Activated gamma-delta T cell treated with anti-CD3 and anti-CD28 coated beads, Interleukin-2, amount 50 U/mL, for 16 hours (primary cell): ENCODE measurements at places on chromosomes 1 and 21.

DNA sequence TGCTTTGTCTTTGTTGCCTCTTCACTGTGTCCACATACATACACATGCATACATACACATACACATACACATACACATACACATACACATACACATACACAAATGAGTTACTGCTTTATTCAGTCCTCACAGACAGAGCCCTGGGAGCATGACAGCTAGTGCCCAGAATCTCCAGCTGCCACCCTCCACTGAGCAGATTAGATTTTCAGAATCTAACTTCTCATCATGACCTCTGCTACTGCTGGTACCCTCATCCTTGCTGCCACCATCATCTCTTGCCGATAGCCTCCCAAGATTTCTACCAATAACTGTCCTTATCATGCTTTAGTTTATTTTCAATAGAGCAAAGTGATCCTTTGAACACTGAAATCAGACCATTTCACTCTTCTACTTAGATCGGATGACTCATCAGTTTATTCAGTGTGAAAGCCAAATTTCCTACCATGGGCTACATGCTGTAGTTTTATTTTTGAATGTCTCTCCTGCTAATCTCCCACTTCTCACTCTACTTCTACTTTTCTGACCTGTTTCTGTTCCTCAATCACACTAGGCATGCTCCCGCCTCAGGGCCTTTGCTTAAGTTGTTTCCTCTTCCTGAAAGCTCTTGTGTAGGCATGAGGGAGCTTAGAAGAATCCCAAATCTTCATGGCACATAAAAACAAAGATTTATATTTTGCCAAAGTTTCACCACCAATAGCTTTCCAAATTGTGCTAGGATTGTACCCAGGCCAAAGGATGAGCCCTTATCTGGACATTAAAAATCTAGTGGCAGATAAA lies 43.0 kb downstream of the ATP6V1G3 start:
- no peak for DNase-seq

- DNase-seq: no peak
Measured at GRCh38 chr1:201748335-201748734, 80.6 kb upstream of the IPO9 start.

- DNase-seq: no peak
Measured at GRCh38 chr1:175935166-175935565, 191.8 kb upstream of the TNR start.

- peak; percentile 81 for DNase-seq
Measured at GRCh38 chr1:26833432-26834405, 7.2 kb downstream of the ZDHHC18 start.

- DNase-seq: no peak
Measured at GRCh38 chr1:92291372-92291999, 7.3 kb downstream of the GLMN start.

DNA sequence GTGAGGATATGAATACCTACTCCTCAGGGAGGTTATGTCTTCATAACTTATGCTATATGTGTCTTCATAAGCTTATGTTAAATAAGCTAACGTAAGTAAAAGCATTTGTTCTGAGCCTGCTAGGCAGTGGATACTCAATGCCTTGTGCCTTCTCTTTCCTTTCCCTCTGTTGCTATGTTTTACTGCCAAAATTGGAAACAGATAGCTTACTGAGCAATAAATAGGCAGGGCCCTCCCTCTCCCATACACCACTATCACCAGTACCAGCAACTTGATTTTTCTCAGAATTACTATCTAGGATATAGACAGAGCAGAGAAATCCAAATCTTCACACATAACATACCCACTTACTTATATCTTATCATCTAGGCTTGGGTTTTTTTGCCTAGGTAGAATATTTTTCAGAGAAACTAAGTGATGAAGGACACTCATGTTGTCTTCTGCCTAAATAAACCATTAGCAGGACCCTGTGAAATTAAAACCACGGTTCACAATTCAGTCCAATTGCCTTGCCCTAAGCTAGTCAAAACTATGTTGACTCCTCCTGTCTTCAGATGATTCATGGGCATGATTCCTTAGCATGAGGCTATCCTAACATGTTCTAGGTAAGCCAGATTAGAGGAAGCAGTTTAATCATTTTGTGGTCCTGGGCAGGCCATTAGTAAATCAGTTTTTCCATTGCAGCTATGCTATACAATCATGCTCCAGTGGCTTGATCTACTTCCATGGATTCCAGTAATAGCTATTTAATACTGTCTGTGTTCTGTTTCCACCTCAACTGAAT lies 15.9 kb upstream of the LRRC8C start:
- no peak for DNase-seq

GRCh38 chr1:5347726-5348125 lies 644.5 kb downstream of the NPHP4 start:
- no peak for DNase-seq

DNA sequence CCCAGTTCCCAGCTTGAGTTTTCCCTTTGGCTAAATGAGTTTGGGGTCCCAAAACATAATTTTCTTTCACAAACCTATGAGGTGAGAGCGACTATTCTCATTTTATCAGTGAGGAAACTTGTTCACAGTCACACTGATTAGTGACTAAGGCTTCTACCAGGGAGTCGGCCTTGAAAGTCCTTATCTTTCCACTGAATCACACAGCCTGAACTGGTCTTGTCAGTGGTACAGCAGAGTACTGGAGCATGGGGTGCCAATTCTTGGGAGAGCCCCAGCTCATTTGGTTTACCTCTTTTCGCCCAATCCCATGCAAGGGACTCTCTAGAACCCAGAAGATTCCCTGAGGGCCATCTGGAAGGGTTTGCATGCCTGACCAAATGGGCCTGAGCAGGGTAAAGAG lies 16.9 kb downstream of the HSD3B2 start:
- no peak for DNase-seq

DNA sequence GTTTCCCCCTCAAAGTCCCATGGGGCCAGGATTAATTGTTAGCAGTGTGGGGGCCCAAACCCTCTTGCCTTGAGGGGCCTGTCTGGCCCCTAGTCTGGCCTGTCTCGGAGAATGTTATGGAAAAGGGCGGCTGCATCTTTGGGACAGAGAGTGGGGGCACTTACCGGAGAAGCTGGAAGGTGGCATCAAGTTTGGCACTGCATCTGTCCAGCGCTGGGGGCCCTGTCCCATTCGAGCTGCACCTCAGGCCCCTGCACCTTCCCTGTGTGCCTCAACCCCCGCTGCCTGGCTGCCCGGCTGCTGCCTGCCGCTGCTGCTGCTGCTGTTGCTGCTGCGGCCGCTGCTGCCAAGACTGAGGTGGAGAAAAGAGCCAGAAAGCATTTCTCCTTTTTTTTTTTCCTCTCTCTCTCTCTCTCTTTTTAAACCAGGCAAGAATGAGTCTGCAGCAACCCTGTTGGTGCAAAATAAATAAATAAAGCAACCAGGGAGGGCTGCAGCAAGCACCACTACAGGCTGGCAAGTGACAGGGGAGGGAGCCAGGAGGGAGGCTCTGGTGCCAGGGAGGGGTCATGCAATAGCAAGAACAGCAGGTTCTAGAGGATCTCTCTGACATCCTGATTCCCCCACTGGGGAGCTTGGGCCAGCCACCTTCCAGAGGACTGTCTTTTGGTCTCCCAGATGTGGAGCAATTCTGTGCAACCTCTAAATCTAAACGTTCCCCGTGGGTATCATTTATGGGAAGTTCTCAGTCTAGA lies at the start of gene LINGO4:
TSS of gene LINGO4 (minus strand) at position 354 of the 755 bp plus-strand sequence. CDS start 2,715 bp downstream, outside the sequence.
- DNase-seq: no peak

DNA sequence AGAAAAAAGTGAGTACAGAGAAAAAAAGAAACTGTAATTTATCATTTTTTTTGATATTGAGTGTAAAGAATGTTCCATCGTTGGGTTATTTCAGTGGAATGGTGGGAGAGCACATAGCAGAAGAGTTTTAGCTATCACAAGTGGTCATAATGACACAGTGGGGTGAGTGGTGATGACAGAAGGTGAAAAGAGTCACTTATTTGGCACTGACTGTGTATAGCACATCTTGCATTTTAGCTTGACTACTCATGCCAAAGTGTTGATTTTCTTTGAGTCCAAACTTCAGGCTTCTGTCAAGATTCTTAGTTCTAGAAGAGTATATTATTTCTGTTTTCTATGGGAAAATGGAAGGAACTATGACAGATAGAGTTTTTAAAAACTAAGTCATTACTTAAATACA lies 261.2 kb downstream of the GRIK1 start:
- DNase-seq: no peak
